ENCODE measurements at places on chromosomes 1 and 21.
A peak's percentile ranks its signal among the peaks of the same experiment; 100 is the strongest.

GRCh38 chr1:182381962-182382819, 9.4 kb downstream of the GLUL start:
- no peak for DNase-seq

- DNase-seq = peak; percentile 77
Observed at GRCh38 chr1:15834406-15835204, 12.9 kb upstream of the SPEN start.

- DNase-seq = no peak
Observed at GRCh38 chr1:161987872-161988271, 35.8 kb downstream of the OLFML2B start.

GRCh38 chr1:210151052-210151672, 81.4 kb upstream of the SERTAD4 start:
- no peak for DNase-seq

DNA sequence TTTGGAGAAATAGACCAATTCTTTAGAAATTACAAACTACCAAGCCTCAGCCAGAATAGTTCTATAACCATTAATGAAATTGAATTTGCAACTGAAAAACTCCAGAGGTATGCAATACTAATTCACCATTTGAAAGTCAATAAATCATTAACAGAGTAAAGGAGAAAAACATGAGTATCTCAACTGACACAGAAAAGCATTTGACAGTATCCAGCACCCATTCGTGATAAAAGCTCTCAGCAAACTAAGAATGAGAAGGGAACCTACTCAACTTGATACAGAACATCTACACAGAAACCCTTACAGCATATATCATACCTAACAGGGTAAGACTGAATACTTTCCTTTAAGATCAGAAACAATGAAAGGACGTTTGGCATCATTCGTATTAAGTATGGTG, 54.3 kb downstream of the ST6GALNAC5 start:
- no peak for DNase-seq

DNA sequence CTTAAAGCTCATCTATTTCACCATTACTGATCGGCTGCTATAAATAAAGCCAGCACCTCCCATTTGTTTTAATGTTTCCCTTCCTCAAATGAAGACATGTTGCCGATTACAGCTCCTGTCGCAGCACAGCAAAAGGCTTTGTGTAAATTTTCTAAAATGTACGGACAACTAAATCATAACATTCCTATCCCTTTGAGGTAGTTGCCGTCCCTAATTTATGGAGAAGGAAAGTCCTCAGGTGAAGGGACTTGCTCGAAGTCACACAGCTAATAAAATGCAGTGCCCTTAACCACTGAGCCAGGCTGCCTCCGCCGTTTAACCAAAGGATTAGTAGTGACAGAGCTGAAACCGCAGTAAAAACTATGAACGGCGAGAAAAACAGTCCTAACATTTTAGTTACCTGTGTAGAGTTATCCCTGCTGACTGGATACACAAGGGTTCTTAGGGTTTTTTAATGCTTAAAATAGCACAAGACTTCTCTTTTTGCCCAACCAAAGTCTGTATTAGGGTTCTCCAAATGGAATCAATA, 871 bp downstream of the PINK1 start:
- no peak for DNase-seq

DNA sequence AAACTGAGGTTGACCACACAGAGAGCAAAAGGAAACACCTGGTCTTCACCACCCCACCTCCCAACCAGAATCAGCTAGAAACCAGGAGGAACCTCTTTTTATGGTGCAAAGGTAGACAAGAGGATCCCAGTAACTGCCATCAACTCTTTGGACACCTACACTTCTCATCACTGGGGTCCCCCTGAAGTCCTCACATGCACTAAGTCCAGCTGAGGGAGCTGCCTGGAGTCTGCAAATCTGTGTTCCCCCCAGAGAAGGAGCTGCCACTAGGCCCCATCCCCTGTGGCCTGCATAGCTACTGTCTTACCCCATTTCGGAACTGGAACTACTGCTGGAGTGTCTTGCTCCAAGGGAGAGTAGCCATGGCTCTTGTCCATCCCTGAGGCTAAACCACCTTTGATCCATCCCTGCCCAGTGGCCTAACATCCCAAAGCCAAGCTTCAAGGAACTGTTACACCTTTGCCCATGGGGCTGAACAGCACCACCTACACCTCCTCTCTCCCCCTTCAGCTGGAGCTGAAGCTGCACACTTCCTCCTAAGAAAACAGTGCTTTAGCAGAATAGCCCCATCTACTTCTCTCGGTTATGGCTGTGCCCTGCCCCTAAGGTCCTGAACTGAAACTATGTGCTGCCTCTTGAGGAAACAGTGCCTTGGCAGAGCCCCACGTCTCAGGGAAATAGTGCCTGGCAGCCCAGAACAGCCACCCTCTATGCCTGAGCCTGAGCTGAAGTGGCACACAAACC, 85.4 kb upstream of the CD53 start:
- DNase-seq = no peak

DNA sequence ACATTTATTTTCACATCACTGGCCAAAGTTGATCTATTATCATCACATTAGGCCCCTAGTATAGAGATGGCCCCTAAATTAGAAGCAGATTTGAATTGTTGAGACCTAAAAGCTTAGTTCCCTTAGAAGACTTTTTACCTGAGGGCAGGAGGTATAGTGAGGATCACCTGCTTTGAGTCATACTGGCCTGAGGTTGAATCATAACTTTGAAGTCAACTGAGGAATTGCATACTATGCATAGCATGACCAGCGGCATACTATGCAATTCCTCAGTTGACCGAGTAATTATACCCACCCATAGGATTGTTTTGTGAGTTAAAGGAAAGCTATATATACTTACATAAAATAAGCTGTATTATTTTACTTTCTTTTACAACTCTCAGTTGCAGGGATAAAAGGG, 50.3 kb upstream of the DPH5 start:
- no peak for DNase-seq

- no peak for DNase-seq
Observed at GRCh38 chr1:89133747-89134146, 7.8 kb upstream of the GBP2 start.

DNA sequence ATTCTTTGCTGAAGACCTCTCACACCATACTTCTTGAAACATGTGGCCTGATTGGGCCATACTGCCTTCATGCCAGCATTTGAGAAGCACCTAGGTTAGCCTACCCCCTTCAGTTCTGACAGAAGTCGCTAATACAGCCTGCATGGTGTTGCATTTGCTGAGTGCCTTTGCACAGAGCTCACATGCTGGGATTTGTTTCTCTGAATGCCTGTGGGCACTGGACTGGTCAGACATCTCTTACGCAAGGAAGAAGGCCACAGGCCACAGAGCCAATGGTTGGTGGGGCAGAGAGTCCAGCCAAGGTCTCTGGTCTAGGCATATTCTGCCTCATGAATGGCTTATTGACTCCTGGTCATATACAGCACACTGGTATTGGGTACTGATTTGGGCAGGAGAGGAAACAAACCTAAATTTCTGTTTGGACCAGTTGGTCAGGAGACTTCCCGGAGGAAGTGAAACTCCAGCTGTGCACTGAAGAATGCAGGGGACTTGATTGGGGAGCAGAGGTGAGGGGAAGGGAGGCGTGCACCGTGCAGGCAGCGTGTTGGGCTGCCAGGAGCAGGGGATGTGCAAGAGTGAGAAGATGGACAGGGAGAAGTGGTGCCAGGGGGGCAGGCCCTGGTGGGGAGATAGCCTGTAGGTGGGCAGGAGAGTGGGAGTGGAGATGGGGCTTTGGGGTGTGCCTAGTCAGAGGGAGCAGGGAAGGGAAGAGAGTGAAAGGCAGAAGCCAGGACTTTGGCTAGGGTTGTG, 18.1 kb downstream of the URB2 start:
- DNase-seq = no peak

DNA sequence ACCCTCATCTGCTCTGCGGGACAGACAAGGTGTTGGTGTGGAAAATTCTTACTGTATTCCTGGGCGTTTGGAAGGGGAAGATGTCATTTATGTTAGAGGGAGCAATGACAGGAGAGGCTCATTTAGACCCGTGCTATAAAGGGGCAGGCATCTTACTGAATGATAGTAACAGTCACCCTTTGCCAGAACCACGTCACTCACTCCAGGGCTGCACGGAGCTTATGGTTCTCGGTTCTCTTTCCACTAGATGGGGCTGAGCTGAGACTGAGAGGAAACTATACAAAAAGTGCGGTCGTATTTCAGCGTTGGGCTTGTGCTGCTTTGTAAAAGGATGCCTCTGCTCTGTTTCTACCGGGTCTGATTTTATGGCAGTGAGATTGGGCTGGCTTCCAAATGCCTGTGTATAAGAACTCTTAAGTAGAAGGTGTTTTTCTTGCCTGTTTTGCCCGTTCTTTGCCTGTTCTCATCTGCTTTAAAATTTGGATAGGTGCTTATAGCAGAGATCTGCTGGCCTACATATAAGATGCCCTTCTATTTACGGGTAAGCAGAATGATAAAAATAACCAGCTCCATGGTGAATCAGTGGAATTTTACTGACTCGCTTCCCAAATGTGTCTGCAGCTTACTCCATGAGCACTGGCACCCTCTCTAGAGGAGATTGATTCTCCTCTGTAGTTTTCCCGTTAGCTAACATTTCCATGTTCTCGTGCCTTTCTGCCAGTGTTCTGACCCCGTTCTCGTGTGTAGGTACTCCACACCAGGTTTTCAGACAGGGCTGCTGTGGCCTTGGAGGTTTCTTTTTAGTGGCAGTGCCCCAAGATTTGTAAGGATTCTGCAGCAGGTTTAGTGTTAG, 55.9 kb downstream of the MRPS6 start:
- no peak for DNase-seq

GRCh38 chr1:53127546-53127945, 14.9 kb downstream of the SLC1A7 start:
- no peak for DNase-seq

- DNase-seq = peak; percentile 5
Observed at GRCh38 chr1:62271948-62272728, 47.1 kb downstream of the KANK4 start.

DNA sequence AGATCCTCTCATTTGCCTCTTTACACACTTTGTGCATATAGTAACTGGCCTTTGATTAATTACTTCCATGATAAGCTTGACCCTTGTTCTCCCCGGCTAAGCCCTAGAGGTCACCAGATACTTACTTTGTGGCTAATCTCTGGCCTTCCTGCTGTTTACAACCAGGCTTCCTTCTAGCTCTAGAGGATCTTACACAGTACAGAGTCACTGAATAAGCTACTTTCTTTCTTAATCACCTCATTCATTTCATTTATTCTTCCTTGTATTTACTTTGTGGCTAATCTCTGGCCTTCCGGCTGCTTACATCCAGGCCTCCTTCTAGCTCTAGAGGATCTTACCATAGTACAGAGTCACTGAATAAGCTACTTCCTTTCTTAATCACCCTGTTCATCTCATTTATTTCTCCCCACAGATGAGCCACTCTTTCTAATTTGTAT, 144.3 kb upstream of the C1orf21 start:
- no peak for DNase-seq

Data from stimulated activated CD8-positive, alpha-beta memory T cell treated with anti-CD3 and anti-CD28 coated beads, Interleukin-4, amount 100 ng/mL, for 1 hour (primary cell).